ENCODE measurements at places on chromosomes 5 and 9.

- no peak for DNase-seq
Measured at GRCh38 chr5:119393201-119393691, 37.4 kb downstream of the TNFAIP8 start.

DNA sequence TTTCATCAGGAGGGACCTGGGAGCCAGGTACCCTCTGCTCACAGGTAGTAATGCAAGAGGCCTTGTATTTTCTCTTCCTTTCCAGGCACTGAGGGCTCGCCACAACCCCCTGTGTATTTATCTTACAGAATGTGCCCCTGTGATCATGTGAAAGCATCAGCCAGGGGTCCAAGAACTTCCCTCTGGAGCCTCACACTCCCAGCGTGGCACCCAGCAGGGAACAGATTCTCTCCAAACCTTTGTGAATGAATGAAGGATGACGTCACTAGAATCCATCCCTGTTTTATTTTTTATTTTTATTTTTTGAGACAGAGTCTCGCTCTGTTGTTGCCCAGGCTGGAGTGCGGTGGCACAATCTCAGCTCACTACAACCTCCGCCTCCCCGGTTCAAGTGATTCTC is 107.3 kb upstream of the IER5L start:
- DNase-seq: no peak

- no peak for DNase-seq
Measured at GRCh38 chr5:173480896-173481295, 135.6 kb downstream of the BOD1 start.

GRCh38 chr9:133864011-133864410 is 125.9 kb upstream of the SARDH start:
- no peak for DNase-seq

DNA sequence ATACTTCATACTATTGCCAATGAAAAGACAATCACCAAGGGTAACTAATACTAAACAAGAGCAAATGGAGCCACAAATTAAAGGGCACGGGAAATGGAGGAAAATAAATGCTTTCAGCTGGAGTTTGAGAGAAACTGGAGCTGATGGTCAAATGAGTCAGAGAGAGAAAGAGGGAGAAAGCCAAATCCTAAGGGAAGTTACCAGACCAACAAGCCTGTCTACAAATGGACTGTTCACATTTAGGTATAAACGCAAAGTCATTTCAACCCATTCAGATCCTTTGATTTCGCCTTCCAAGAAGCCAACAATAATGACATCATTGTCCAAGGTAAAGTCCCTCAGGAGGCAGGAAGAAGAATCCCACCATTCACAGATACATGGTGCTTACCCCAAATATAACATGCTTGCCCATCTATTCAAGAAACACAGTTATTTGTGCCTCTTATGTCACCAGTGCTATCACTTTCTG is 351.8 kb downstream of the RAB3C start:
- no peak for DNase-seq

- no peak for DNase-seq
Measured at GRCh38 chr9:126844085-126844484, 16.4 kb upstream of the ZBTB34 start.

DNA sequence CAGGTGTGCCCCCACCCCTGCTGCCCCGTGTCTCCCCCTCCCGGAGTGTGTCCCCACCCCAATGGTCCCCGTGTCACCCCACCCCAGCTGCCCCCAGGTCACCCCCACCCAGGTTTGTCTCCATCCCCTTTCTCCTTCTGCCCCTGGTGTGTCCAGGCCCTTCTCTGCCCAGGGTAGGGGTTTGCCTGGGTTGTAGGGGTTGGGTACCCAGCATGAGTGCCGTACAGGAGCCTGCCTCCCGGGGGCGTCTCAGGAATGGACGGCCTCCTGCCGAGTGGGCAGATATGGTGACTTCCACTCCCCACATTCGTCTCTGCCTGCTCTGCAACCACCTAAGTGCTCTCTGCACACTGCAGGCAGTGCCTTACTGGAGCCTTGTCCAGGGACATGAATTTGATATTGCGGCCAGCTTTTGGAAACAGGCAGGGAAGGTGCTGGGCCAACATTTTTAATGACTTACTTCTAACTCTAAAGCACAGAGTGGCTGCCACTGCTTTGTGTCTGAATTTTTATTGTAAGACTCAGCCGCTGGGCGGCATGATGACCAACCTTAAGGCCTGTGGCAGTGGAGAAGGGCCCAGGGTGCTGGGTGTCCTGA is 6.7 kb downstream of the LRRC14B start:
- DNase-seq: no peak

DNA sequence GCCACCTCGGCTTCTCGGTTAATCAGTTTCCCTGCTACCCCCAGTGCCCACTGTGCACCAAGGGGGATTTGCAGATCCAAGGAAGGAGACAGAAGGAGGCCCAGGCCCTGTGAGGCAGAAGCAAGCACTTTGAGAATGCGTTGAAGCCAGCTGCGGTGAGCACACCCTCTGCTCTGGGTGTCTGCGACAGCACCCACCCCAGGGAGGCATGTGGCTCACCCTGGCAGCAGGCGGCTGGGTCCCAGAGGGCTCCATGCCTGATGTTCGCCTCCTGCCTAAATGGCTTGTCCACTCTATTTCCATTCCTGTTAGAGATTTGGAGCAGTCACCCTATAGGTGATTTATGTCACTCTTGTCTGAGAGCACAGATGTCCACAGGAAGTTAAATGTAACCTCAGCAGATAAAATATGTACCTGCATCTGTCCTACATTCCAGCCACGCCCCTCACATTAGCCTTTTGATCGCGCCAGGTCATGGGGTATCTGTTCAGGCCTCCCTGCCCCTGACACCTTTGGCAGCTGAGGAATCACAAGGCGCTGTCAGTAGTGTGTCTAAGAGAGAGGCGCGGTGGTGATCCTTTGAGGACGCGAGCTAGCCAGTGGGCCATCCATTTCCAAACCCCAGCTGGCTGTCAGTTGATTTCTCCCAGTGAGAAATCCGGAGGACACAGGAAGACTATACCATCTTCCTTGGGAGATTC is 28.1 kb downstream of the PTGES2 start:
- no peak for DNase-seq

DNA sequence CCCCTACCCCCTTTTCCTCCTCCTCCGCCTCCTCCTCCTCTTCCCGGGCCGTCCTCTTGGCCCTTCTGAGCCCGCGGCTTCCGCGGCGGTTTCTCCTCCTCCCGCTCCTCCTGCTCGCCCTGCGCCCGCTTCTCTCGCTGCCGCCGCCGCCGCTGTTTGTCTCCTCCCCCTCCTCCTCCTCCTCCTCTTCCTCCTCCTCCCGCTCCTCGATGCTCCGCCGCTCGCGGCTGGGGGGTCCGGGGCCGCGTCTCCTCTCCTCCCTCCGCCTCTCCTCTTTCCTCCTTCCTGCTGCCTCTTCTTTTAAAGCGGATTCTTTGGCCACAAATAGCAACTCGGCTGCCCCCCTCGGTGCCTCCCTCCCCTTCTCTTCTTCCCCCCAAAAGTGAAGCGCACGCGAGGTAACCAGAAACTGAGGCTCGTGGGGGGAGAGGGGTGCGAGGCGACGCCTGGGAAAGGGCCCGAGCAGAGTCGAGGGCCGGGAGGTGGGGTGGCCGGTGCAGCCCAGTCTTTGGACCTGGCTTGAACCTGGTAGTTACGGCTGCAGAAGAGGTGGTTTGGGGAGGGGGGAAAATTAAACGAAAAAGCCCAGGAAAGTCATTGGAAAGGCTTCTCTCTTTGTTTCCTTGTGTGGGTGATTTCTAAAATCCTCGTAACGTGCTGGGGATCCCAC is 1058.5 kb upstream of the DMAC1 start:
- no peak for DNase-seq

GRCh38 chr5:156762771-156763170 is 87.3 kb upstream of the PPP1R2B start:
- no peak for DNase-seq
